ENCODE measurements at places on chromosomes 7 and 10.

DNA sequence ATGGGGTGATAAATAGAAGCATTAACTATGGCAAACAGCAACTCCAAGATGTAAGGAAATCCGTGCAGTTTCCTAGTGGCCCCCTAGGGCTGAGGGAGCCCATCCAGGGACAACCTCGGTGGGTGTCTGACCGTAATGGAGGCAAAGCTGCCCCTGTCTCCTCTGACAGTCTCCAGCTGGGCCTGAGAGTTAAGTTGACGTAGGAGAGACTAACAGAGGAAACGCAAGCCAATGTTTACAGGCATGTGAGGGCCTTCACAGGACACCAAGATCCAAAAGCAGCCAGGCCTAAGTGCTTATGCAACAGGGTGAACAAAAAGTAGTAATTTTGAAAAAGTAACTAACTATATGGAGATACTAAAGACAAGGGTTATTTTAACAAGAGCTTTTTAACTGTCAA is 330.0 kb upstream of the C7orf33 start:
- no peak for DNase-seq

DNA sequence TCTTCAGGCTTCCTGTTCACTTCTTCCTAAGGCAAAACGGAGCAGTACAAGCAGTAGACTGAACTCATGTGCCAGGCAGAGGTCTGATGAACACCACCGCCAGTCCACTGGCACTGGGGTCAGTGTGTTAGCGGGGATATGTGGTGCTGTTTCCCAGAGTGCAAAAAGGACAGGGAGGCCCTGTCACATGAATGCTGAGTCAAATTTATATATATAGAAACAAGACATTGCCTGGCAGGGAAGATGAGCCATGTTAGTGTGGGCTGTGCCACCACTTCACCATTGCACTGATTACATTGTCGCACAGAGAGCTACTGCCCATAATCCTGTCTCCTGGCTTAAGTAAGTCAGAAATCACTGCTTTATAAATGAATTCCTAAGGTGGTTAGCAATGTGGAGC is 122.2 kb upstream of the AMPH start:
- DNase-seq = no peak

DNA sequence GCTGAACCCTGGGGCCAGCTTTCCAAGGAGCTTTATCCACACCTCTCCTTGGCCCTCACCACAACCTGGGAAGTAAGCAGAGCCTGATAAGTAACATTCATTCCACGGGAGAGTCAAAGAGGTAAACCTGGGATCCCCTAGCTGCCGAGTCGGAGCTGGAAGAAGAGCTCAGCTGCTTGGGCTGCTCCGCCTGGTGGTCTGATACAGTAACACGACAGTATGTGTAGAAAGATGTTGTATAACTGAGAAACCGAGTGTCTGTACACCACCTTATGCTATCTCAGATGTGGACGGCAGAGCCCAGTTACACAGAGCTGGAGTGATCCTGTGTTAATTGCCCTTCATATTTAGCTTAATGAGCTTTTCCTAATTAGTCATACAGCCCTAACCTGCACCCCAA is 151.3 kb upstream of the KMT2E start:
- no peak for DNase-seq

DNA sequence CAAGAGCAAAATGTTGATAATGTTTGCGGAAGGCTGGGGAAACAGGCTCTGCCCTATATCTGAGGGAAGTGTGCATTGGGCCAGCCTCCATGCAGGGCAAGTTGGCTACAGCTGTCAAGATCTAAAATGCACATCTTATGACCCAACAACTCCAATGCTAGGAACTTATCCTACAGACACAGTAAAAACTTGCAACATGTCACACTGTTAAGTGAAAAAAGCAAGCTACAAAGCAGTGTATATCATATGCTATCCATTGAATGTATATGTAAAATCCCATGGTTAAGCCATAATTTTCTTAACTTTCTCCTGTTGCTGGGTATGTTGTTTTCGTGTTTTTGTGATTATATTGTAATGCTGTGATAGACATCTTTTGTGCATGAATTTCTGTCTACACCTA is 16.3 kb upstream of the KAT6B start:
- no peak for DNase-seq

DNA sequence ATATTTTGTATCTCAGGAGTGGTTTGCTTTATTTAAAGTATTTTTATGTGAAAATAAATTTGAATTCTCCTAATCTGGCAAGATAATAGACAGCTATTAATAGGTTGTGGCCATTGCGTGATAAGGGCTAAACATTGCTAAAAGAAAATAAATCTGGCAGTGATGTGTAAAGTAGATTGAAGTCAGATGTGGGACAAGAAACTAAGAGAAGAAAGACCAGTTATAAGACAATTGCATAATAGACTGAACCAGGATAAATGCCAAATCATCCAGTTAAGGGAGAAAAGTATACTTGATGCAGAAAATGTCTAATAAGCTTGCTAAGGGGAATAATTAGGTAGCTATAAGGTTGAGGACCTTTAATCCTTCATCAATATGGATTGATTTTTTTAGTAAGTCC is 197.5 kb upstream of the CSTF2T start:
- DNase-seq = no peak

GRCh38 chr10:6669269-6669859 is 89.3 kb upstream of the PRKCQ start:
- no peak for DNase-seq

- no peak for DNase-seq
These were observed 133.2 kb downstream of the CUX1 start for GRCh38 chr7:101950450-101951119.

DNA sequence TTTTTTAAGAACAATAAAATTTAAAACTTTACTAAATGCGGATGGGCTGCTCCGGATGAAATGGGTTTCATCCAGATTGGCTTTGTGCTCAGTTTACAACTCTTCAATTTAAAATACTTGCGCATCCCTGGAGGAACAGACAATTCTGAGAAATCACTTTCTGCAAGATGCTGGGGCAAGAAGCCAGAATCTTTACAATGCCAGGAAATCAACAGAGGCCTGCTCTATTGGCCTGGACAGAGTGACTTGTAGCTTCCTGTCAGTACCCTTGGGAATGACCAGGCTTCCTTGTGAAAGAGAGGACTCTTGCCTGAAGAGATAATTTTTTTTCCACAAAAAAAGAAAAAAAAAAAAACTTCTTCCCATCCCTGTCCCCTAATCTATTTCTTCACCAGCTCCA is 3.9 kb upstream of the FAM13C start:
- no peak for DNase-seq

- no peak for DNase-seq
These were observed 374.7 kb downstream of the TCERG1L start for GRCh38 chr10:130936851-130937250.

DNA sequence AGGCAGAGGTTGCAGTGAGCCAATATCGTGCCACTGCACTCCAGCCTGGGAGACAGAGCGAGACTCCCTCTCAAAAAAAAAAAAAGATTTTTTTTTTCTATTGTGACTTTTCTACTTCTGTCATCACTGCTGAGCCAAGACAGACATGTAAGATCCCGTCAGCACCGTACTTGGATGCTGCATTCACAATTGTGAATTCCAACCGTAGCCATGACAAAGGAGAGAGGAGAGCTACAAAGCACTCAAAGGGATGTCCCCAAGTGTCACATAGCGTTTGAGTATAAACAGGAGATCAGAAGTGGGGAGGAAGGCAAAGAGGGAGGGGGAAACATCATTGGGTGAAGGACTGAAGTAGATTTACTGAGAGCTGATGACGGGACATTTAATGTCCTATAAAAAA is 144.2 kb downstream of the PRPF18 start:
- no peak for DNase-seq

GRCh38 chr10:101346177-101346576 is 7.8 kb upstream of the BTRC start:
- DNase-seq = no peak

DNA sequence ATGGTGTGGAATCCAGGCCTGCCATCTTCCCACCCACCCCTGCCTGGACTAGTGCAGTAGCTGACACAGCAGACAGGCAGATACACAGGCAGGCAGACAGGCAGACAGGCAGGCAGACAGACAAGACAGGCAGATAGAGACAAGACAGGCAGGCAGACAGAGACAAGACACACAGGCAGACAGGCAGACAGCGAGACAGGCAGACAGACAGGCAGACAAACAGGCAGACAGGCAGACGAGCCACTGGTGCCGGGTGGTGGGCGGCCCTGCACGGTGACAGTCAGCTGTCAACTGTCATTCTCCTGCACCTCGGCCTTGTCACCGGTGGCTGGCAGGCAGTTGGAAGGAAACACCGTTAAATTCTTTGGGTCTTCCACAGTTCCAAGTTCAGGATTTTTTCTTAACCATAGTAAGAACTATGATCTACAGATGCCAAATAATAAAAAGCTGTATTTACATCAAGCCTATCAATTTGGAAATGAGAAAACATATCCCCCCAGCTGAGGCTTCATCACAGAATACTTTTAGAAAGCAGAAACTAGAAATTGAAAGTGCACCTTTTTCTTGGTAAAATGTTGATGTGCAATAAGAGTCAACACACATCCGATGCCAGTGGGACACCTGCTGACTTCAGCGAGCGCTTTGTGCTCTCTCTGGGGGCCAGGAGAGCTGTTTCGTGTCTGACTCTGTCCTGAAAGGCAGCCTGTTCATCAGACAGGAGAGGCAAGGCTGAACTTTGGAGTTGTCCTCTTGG is 250.4 kb downstream of the DNAJB6 start:
- DNase-seq = no peak

DNA sequence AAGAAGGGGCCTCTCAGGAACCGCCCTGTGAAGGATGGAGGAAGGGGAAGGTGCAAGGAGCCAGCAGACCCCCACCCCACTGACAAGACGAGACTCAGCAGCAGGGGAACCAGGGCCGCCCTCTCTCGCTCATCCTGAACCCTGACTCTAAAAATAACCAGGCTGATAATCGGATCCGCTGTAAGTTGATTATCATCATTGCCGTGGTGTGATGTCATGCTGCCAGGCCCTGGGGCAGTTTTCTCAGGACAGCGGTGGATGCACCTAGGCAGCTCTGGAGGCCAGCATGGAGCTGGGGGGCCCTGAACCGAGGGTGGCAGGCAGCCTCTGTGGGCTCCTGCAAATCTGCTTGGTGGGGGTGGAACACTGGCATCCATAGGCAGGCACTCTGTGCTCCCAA is 7.9 kb downstream of the RET start:
- no peak for DNase-seq

DNA sequence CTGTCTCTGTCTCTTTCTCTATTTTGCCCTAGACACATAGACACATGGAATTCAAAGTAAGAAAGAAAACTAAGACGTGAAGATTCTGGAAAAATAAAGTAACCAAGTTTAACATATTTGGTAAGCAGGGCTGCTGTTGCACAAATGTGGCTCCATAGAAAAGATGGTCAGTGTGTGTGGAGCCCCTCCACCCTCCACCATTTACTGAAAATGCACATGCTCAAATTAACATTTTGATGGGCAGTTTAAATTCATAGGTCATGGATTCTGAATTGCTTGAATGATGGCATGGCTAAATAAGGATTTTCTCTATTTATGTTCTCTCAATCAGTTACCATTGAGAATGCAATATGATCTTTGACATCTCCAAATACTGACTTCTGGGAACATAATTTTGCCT is 165.5 kb upstream of the CHRM2 start:
- no peak for DNase-seq

DNA sequence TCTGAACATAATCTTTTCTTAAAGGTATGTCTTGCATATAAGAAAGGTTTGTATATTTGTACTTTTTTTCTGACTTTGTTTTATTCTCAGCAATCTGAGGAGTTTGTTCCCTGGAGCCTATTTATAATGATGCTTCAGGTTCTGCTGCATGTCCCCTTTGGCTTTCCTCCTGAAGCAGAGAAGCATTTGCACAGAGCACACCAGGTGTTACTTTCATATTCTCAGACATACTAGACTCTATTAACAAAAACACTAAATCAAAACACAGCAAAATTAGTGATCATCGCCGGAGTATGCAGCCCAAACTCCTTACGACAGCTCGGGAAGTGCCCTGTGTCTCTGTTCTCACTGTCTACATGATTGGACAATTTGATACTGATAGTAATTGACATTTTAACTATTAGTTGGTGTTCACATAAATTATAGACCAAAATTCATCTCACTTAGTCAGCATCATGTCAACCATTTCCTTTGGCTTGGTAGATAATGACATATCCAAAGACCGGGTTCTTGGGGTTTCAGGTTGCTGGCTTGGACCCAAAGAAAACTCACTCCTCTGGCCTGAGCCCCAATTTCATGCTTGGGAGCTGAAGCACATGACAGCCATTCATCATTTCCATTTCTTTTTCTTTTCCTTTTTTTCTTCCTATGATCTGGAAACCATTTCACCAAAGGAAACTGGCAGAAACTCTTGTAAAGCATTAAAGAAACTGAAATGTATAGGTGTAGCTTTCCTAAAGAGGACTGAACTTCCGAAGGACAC is 400.1 kb upstream of the NRP1 start:
- no peak for DNase-seq

- no peak for DNase-seq
These were observed 144.2 kb downstream of the CTTNBP2 start for GRCh38 chr7:117728890-117729624.

DNA sequence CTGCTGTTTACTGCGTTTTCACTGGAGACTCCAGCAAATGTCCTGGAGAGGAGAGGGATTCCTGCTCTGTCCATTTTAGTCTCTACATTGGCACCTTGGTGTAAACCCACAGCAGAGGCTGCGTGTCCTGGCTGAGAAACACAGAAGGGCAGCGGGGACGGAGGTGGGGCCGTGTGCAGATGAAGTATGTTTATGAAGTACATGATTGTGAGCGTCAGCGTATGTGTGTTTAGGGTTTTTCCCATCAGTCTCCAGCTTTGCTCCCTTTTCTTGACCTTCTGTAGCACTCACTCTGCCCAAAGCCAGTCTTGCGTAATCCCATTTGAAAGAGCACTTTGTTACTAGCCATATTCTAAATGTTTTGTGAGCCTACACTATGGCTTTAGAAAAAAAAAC is 750.7 kb upstream of the SORCS1 start:
- no peak for DNase-seq

- no peak for DNase-seq
These were observed 143.2 kb upstream of the MEOX2 start for GRCh38 chr7:15829691-15830090.

DNA sequence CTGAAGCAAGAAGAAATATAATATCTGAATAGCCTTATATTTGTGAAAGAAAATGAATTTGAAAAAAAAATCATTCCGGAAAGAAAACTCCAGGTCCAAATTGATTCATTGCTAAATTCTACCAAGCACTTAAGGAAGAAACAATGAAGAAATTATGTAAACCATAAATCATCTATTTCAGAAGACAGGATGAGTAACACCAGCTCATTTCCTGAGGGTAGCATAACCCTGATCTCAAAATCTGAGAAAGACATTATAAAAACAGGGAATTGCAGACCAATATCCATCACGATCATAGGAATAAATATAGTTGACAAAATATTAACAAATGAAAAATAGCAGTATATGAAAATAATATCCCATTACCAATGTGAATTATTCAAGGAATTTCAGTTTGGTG is 70.1 kb upstream of the RAB18 start:
- no peak for DNase-seq

DNA sequence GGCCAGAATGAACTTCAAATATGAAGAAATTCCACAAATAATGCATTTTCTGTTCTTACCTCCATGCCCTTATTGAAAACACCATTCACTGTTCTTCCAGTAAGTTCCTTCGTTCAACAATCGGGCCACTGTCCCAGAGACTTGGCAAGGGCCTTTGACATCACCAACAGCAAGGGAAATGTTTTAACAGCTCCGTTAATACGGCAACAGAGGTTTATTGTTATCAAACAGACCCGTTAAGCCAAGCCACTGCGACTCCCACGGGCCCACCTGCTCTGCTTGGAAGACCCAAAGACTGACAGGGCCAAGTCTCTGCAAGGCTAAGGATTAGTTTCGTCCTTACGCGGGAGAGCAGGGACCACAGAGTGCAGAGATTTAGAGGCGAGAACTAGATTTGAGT is 43.4 kb upstream of the LYZL1 start:
- DNase-seq = no peak

- DNase-seq = no peak
These were observed 18.7 kb upstream of the ACHE start for GRCh38 chr7:100914208-100914878.
